ENCODE measurements at places on chromosomes 3 and 15.

DNA sequence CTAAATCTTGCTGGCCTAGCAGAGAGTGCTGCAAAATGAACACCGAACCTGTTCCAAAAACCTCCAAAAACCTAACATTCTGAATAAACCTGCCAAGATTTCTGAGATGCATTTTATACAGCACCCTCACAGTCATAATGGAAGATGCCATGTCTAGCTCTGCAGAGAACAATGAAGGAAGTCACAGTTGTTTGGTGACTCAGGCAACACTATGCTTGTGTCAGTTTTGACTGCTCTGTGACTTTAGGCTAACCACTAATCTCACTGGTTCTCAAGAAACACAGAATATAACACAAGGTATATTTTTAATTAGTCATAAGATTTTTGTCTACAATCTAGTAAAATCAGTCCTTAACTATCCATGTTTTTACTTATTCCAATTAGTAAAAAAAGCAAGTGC lies 606.6 kb downstream of the TBL1XR1 start:
- DNase-seq, result no peak

GRCh38 chr15:52523192-52523591 lies 5.5 kb downstream of the MYO5A start:
- no peak for DNase-seq

DNA sequence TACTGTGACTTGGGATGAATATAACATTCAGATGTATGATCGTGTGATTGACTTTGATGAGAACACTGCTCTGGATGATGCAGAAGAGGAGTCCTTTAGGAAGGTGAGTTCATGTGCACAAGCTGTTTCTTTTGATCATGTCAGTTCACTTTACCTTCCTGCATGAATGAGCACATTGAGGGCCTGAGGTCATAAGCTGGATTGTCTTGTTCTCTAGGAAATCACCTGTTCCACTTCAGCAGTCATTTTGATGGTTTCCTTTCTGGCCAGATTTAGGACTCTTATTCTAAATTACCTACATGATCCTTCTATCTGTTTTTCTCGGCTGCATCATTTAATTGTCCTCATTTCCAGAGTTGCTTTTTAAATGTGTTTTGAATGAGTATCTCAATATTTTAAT lies 4.1 kb downstream of the RCN2 start:
- DNase-seq, result no peak

- no peak for DNase-seq
Measured at GRCh38 chr15:69853544-69853951, 244.2 kb downstream of the TLE3 start.

DNA sequence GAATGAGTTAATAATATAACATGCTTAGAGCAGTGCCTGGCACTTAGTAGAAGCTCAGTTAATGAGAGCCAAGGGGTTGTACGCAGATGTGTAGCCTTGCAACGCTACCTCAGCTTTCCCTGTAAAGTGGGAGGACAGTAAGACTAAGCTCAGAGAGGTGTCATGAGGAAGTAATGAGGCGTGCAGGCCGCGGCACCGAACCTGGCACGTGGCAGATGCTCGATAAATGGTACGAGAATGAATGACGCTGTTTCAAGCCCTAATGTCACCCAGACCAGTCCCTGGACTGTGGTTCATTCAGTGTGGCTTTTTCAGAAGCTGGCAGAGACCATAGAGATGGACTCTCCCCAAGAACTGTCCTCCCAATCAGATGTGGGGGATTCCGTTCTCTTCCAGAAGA lies 21.2 kb downstream of the GRIP2 start:
- DNase-seq, result no peak

DNA sequence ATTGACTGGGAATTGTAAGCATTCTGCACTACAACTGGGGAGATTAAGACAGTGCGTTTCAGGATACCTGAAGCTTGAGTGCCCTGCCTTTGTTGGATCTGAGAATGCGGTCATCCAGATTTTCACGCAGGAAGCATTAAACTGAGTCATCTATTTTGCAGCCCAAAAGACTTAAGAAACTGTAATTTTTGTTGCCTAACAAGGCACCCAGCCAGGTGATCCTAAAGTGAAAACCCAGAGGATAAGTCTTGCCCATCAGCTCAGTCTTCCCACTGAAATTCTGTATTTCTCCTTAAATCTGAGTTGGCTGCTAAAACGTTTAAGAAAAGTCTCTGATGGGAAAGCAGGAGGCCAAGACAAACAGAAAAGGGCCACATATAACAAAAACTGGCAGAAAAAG lies 242.5 kb upstream of the TMCO5A start:
- DNase-seq, result no peak

DNA sequence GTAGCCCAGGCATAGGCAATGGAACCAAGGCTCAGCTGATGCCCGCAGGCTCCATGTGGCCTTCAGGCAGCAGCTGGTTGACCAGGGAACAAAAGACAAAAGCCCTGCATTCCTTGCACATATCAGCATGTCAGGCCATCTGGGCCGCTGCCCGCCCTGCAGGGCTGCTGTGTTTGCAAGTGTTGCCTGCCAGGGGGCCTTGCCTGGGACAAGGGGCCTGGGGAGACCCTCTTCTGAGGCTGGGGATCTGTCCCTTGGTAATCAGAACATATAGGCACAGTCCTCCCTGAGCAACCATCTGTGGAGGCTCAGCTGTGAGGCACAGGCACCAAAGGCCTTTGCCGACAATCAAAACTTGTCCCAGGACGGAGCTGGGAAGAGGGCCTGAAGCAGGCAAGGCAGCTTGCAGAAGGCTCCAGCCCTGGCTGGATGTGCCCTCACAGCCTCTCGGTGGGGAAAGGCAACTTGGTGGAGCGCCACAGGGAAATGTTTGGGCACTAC lies 138.2 kb downstream of the TPRA1 start:
- no peak for DNase-seq

DNA sequence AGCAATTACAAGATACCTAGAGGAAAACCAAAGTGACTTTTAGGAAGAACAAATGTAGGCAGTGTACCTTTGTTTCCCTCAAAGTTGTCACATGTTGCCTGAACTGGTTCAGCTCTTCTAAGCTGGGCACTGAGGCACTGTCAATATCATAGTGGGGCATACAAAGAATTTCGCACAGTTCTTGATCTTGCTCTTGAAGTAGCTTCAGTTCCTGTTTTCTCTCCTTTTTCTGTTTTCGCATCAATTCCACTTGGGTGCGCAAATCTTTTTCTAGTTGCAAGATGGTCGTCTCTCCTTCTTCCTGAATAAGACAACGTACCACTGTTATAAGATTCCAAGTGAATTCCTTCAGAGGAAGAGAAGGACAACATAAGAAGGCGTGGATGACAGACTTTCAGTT lies 12.7 kb downstream of the PRC1 start:
- no peak for DNase-seq

DNA sequence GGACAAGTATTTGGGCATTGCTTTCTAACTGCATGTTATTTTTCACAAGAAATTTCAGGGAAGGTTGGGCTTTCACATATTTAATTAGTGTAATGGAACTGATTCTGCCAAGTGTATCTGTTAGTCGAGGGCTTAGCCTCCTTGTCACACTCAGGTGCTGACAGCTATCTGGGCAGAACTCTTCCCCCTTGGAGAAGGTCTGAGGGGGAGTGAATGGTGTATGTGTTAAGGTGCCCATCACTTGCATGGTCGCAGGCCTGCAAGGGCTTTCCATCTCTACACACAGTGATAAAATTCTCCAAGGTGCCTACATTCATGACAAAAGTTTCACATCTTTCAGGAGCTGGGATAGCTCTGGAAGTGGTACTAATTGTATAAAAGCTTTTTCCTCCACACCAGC lies 97.6 kb upstream of the ICE2 start:
- no peak for DNase-seq

GRCh38 chr15:33453761-33454160 lies 143.0 kb downstream of the RYR3 start:
- DNase-seq, result no peak

DNA sequence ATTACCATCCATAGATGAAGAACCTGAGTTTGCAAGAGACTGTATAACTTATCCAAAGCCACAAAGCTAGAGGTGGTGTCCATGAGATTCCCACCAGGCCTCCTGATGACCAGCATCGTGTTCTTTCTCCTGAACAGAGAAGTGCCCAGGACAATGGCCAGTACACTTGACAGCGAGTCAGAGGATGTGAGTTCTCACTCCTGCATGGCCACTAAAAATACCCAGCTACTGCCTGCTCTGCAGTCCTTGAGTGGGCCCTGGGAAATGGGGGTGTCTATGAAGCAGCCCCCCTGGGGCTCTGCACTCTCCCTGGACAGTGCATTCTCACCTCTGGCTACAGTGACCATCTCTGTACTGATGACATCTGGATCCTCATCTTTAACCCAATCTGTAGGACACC lies 201.2 kb downstream of the RPLP1 start:
- DNase-seq, result no peak

DNA sequence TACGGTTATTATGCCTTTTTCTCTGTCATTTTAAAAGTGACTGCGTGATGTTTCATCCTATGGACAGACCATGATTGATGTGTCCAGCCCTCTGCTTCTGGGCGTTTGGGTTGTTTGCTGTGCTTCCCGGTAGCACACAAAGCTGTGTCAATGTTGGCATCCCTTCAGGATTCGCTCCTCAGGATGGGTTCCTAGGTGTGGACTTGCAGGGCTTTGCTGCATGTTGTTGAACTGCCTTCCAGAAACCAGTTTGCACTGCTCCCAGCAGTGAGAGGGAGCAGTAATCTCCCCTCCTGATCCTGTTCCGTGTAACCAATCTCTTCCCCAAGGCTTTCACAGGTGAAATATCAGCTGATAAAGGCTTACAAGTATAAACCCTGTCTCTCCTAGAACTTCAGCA lies 787 bp downstream of the TRPM1 start:
- peak; percentile 81 for DNase-seq
